Heart left ventricle (tissue), 16 donors: ENCODE measurements at places on chromosomes 12 and 14. TPM values are rescaled to one million over a fixed set of nuclear protein-coding genes. Genes with fewer than 3 reads are reported as not detected.

DNA sequence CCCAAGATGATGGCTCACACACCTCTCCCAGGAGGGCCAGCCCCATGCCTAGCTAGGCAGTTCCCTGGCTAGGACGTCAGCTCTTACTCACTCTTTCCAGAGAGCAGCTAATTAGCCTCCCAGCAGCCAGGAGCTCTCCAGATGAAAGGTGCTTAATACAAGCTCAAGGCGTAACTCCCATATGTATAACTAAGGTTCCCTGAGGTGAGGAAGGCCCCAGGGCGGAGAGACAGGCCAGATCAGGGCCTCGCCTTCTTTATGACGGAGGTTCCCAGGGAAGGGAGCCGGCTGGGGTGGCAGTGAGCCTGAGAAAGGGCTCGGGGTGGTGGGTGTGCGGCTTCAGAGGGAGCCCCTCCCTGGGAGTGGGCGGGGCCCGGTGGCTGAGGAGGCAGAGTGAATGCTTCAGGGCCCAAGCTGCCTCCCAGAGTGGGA lies 26.4 kb upstream of the ZFP36L1 start:
- no peaks in the 10 kb centered on the region for H3K36me3 ChIP-seq
- peak; percentile 26 for DNase-seq
- peaks cover 20% of the 10 kb centered on the region for H3K4me1 ChIP-seq
- no peak overlapping the region for H3K4me3 ChIP-seq
- no peaks in the 10 kb centered on the region for H3K27me3 ChIP-seq

DNA sequence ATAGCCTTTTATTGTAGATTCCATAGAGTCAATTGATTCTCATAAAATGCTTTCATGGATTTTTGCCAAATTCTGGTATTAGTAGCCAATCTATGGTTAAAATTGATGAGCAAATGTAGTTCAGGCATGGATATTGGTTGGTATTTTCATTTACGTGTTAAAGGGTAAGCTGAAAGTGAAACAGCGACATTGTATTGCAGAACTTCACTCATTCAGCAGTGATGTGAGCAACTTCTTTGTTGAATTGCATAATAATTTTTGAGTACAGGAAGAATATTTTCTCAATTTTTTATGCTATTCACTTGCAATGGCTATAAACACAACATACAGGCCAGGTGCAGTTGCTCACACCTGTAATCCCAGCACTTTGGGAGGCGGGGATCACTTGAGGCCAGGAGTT lies 24.2 kb upstream of the FAM222A start:
- no peak for DNase-seq
- no peaks in the 10 kb centered on the region for H3K36me3 ChIP-seq
- H3K4me1 ChIP-seq = no peaks in the 10 kb centered on the region
- H3K27me3 ChIP-seq = no peaks in the 10 kb centered on the region

DNA sequence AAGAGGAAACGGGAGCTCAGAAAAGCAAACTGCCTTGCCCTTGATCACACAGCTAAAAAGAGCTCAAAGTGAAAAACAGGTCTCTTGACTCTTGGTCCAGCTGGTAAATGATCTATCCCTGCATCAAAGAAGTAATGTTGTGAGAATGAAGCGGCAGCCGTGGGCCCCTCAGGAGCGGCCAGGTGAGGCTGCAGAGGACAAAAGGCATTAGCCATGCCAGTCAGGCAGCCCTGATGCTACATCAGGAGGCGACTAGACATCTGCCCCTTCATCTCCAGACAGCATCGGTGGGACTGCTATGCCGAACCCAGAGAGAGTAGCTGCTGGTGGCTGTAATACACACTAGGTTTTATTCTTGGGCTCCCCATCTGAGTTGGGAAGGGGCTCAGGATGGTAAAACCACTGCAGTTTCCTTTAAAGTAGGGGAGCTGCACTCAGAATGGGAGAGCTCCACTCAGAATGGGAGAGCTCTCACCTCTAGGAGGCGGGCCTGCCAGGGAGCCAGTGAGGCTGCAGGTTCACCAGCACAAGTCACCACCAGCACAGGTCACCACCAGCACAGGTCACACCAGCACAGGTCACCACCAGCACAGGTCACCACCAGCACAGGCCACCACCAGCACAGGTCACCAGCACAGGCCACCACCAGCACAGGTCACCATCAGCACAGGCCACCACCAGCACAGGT lies 120.1 kb downstream of the TSPAN9 start:
- no peak overlapping the region for H3K27ac ChIP-seq
- H3K4me1 ChIP-seq = peaks cover 48% of the 10 kb centered on the region
- no peak for DNase-seq
- peaks cover 29% of the 10 kb centered on the region for H3K27me3 ChIP-seq
- no peaks in the 10 kb centered on the region for H3K36me3 ChIP-seq

GRCh38 chr12:112988224-112988623 lies 9.9 kb downstream of the OAS2 start:
- no peak for DNase-seq
- peaks cover 3% of the 10 kb centered on the region for H3K36me3 ChIP-seq
- H3K4me1 ChIP-seq = no peaks in the 10 kb centered on the region
- no peak overlapping the region for H3K4me3 ChIP-seq

- no peak for DNase-seq
- H3K4me3 ChIP-seq = no peak overlapping the region
- H3K36me3 ChIP-seq = no peaks in the 10 kb centered on the region
- no peak overlapping the region for H3K27ac ChIP-seq
These were observed 14.2 kb upstream of the TXNRD1 start for GRCh38 chr12:104201238-104202001.

- H3K27me3 ChIP-seq = no peaks in the 10 kb centered on the region
- no peak overlapping the region for H3K4me3 ChIP-seq
- no peak for DNase-seq
- H3K4me1 ChIP-seq = no peaks in the 10 kb centered on the region
These were observed 36.3 kb downstream of the STON2 start for GRCh38 chr14:81363746-81364378.

- H3K27ac ChIP-seq = no peak overlapping the region
- no peaks in the 10 kb centered on the region for H3K36me3 ChIP-seq
- no peaks in the 10 kb centered on the region for H3K4me1 ChIP-seq
- no peaks in the 10 kb centered on the region for H3K27me3 ChIP-seq
- H3K4me3 ChIP-seq = no peak overlapping the region
These were observed 51.0 kb downstream of the PTGER2 start for GRCh38 chr14:52365071-52365470.

- no peak overlapping the region for H3K27ac ChIP-seq
- DNase-seq = peak; percentile 14
- no peaks in the 10 kb centered on the region for H3K27me3 ChIP-seq
- H3K36me3 ChIP-seq = no peaks in the 10 kb centered on the region
These were observed 48.1 kb downstream of the BEGAIN start for GRCh38 chr14:100539003-100539660.

DNA sequence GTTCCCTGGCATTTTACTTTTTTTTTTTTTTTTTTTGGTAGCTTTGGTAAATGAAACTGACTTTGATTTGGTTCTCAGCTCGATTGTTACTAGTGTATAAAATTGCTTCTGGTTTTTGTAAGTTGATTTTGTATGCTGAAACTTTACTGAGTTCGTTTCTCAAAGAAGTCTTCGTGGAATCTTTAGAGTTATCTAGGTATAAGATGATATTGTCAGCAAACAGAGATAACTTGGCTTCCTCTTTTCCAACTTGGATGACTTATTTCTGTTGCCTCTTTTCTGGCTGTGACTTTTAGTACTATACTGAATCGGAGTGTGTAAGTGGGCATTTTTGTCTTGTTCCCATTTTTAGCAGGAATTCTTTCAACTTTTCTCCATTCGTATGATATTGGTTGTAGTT lies 28.1 kb downstream of the USP15 start:
- no peak overlapping the region for H3K27ac ChIP-seq
- no peaks in the 10 kb centered on the region for H3K27me3 ChIP-seq
- no peaks in the 10 kb centered on the region for H3K36me3 ChIP-seq
- peaks cover 31% of the 10 kb centered on the region for H3K4me1 ChIP-seq
- no peak overlapping the region for H3K4me3 ChIP-seq
- DNase-seq = no peak

DNA sequence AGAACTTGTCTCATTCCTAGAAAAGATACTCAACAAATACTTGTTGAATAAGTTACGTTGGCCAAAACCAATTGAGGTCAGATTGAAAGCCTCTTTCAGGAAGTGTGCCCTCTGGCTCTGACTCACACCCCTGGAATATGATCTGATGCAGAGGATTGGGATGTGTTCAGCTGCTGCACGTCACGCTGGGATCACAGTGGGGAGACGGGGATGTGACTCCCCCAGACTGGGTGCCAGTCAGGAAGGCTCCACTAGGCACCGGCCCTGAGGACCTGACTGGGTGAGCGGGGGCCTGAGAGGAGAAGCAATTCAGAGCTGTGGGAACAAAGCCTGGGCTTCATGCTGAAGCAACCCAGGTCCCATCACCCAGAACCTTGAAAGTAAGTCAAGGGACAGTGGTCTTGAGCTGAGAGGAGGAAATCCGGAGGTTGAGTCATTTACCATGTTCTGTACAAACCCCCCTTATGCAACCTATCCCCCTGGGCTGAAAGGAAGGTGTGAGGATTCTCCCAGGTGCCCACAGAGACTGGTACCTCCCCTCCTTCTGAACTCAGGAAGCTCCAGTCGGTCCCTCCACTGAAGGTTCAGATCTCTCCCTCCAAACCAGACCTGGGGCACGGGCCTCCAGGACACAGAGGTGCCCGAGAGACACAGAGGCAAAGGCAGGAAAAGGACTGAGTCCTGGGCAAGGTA lies 3.9 kb downstream of the CEBPE start:
- no peaks in the 10 kb centered on the region for H3K27me3 ChIP-seq
- H3K4me3 ChIP-seq = no peak overlapping the region
- H3K36me3 ChIP-seq = no peaks in the 10 kb centered on the region
- no peaks in the 10 kb centered on the region for H3K4me1 ChIP-seq
- no peak overlapping the region for H3K27ac ChIP-seq
- DNase-seq = no peak

GRCh38 chr12:1806301-1807086 lies 13.9 kb upstream of the LRTM2 start:
- no peak overlapping the region for H3K4me3 ChIP-seq
- H3K4me1 ChIP-seq = peaks cover 19% of the 10 kb centered on the region
- no peak overlapping the region for H3K27ac ChIP-seq
- peak; percentile 70 for DNase-seq
- H3K36me3 ChIP-seq = no peaks in the 10 kb centered on the region

DNA sequence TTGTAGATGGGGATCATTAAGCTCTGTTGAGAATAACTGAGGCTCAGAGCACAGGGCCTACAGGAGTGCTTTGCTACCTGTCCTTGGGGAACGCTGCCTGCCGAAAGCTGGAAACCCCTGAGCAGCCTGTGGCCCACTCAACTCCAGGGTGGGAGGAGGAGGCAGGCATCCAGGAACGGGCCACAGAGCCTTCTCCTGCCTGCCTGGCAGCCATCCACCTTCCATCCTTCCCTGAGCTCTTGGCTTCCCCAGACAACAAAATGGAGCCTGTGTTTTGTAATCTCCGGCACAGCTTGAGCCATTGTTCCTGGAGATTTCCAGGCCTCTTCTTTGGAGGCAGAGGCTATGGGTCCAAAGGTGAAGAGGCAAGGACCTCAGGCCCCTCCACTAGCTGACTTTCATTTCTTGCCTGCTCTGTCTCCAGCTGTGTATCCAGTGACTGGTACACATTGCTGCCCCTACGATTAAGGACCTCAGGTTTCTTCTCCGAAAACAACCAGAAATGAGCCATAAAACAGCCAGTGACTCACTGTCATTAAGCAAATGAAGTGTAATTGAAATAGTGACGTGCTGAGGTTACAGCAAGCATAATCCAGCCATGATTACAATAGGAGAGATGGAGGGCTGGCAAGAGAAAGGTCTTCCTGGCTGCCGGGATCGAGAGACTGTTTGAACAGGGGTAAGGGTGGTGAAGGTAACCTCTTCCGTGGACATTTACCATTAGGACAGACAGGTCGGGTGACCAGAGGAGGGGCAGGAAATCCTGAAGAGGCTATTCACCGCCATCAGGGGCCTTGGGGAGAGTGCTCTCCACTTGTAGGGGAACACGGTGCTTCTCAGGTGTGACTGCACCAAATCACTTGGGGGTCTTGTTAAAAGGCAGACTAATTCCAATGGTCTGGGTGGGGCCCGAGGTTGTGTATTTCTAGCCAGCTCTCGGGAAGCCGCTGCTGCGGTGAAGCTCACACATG lies 56.3 kb upstream of the KCNA5 start:
- DNase-seq = no peak
- H3K36me3 ChIP-seq = no peaks in the 10 kb centered on the region
- H3K4me3 ChIP-seq = no peak overlapping the region

- no peaks in the 10 kb centered on the region for H3K4me1 ChIP-seq
- H3K27me3 ChIP-seq = no peaks in the 10 kb centered on the region
- H3K36me3 ChIP-seq = no peaks in the 10 kb centered on the region
These were observed 33.2 kb downstream of the PIGH start for GRCh38 chr14:67566908-67567307.

- H3K36me3 ChIP-seq = no peaks in the 10 kb centered on the region
- H3K27me3 ChIP-seq = no peaks in the 10 kb centered on the region
These were observed 261.5 kb downstream of the SUDS3 start for GRCh38 chr12:118637767-118638370.

GRCh38 chr14:84770030-84770429 lies 759.9 kb upstream of the FLRT2 start:
- no peaks in the 10 kb centered on the region for H3K4me1 ChIP-seq
- no peaks in the 10 kb centered on the region for H3K36me3 ChIP-seq
- H3K27me3 ChIP-seq = no peaks in the 10 kb centered on the region
- DNase-seq = no peak

DNA sequence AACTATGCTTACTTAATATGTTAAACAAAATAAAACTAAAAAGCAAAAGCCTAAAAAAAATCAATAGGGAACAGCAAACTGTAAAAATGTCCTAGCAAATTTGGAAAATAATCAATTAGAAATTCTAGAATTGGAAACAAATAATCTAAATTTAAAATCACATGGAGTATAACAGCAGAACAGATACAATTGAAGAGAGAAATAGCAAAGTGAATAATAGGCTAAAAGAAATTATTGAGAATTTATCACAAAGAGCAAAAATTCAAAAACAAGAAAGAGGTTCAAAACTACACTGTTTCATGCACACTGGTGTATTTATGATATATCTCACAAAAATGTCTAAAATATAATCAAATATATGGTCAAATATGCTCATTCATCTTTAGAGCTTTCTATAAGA lies 231.9 kb downstream of the GPHN start:
- no peak for DNase-seq
- no peaks in the 10 kb centered on the region for H3K36me3 ChIP-seq
- no peaks in the 10 kb centered on the region for H3K27me3 ChIP-seq
- no peak overlapping the region for H3K27ac ChIP-seq

NOVA1 gene
- 1.1 TPM for total RNA-seq

KLRD1 gene
- total RNA-seq = 0.93 TPM

SIX1 gene
- total RNA-seq = not detected

NTN4 gene
- total RNA-seq = 84.1 TPM

RILPL2 gene
- 1.6 TPM for total RNA-seq

YAF2 gene
- 95.0 TPM for total RNA-seq

STRAP gene
- 98.3 TPM for total RNA-seq

A2M gene
- total RNA-seq = 292 TPM
